ENCODE measurements at places on chromosomes 3 and 15. TPM values are rescaled to one million over a fixed set of nuclear protein-coding genes. Genes with fewer than 3 reads are reported as not detected.
A peak's percentile ranks its signal among the peaks of the same experiment; 100 is the strongest.

GRCh38 chr3:65037861-65038260 is 350.1 kb upstream of the ADAMTS9 start:
- H3K4me1 ChIP-seq: no peaks in the 10 kb centered on the region
- no peak for DNase-seq
- no peaks in the 10 kb centered on the region for H3K36me3 ChIP-seq
- no peak overlapping the region for H3K4me3 ChIP-seq

GRCh38 chr15:72203507-72203837 is 5.9 kb upstream of the GRAMD2A start:
- peaks cover 100% of the 10 kb centered on the region for H3K36me3 ChIP-seq
- no peaks in the 10 kb centered on the region for H3K27me3 ChIP-seq
- no peak overlapping the region for H3K4me3 ChIP-seq
- no peak for DNase-seq
- no peaks in the 10 kb centered on the region for H3K4me1 ChIP-seq

DNA sequence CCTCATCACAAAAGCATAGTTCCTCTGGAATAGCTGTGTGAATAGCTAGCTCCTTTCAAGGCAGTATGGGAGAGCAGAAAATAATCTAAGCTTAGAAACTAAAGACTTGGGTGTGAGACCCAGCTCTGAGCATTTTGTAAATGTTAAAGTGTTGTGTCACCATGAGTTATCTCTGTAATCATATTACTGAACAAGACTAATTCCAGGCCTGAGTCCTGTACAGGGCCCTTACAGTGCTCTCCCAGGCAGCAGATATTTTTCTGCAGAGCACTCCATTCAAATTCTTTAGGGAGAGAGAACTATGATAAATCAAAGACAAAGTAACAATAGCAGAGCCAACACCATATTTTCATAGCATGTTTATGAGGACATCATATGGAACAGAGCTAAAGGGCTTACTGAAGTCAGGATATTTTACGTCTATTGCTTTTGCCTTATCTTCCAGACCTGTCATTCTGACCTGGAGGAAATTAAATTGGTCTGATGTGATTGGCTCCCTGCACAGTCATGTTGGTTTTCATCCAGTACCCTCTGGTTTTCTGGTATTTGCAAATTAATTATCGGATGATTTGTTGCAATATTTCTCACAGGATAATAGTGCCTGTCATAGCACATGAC is 172.6 kb upstream of the PPP2R3A start:
- H3K4me1 ChIP-seq: no peaks in the 10 kb centered on the region
- H3K4me3 ChIP-seq: no peak overlapping the region
- no peaks in the 10 kb centered on the region for H3K36me3 ChIP-seq
- no peak overlapping the region for H3K27ac ChIP-seq

DNA sequence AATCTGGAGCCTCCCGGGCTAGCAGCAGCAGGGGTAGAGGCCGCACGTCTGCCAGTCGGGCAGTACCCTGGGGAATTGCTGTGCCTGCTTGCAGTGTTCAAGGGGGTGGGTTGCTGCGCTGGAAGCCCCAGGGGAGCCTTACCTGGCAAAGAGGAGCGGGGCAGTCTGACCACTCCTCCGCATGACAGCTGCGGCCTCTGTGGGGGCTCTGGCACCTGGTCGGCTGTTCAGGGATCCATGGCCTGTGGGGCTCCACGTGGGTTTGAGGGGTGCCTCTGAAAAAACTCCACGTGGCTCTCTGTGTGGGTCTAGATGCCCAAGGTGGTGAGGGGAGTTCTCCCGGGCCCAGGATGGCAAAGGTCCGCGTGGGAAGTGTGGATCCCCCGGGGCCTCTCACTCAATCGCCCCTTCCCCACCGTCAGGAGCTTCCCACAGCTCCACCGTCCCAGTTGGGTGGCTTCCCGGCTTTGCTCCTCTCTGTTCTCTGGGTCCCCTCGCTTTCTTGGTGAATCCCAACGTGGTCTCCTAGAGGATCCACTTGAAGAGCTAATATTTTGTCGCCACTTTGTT is 184.5 kb downstream of the EFHB start:
- no peak for DNase-seq

GRCh38 chr3:134449277-134449676 is 36.5 kb downstream of the ANAPC13 start:
- no peaks in the 10 kb centered on the region for H3K36me3 ChIP-seq
- H3K4me3 ChIP-seq: no peak overlapping the region
- peak; percentile 57 for DNase-seq
- H3K27ac ChIP-seq: no peak overlapping the region
- H3K27me3 ChIP-seq: no peaks in the 10 kb centered on the region
- no peaks in the 10 kb centered on the region for H3K4me1 ChIP-seq

- H3K4me1 ChIP-seq: peaks cover 59% of the 10 kb centered on the region
- H3K4me3 ChIP-seq: no peak overlapping the region
- peaks cover 14% of the 10 kb centered on the region for H3K36me3 ChIP-seq
- DNase-seq: peak; percentile 69
Observed at GRCh38 chr15:89127054-89127702, 38.9 kb downstream of the ABHD2 start.

GRCh38 chr15:97059281-97059680 is 728.8 kb downstream of the NR2F2 start:
- DNase-seq: no peak
- H3K36me3 ChIP-seq: no peaks in the 10 kb centered on the region
- H3K27ac ChIP-seq: no peak overlapping the region
- H3K27me3 ChIP-seq: no peaks in the 10 kb centered on the region

DNA sequence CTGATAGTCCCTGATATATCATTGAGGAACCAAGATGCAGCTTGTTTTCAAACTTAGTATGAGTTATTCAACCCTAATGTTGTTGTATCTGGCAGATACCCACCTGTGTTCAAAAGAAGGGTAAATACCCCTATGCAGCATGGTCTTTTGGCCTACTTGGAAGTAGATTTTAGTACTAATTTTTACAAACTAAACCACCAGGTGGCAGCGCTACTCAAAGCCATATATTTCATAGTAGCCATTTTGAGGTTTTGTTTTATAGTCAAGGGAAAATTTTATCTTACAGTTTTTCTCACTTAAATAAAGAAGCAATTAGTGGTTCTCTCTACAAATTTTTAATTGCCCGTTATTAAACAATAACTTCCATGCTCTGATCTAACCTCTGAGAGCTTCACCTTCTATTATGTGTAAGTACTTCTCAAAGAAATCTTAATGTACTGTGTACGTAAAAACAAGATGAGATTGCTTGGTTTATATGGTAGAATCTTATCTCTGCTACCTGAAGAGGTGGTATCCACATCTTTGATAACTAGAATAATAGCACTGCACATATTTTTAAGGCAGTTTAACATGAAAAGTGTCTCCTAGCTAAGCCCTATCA is 31.5 kb upstream of the MLF1 start:
- no peaks in the 10 kb centered on the region for H3K4me1 ChIP-seq
- no peak overlapping the region for H3K27ac ChIP-seq
- no peaks in the 10 kb centered on the region for H3K27me3 ChIP-seq
- peak; percentile 58 for DNase-seq
- H3K36me3 ChIP-seq: no peaks in the 10 kb centered on the region
- H3K4me3 ChIP-seq: no peak overlapping the region

DNA sequence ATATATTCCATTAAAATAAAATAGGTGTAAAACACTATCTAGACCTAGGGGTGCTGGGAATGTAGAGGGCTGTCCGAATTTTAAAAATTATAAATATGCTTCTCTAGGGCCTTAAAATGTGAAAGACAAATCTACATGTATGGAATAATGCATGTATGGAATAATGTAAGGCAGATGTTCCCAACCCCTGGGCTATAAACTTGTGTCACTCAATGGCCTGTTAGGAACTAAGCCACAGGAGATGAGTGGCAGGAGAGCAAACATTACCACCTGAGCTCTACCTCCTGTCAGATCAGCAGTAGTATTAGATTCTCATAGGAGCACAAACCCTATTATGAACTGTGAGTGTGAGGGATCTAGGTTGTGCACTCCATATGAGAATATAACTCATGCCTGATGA is 482.6 kb upstream of the TGFBR2 start:
- DNase-seq: no peak
- H3K36me3 ChIP-seq: no peaks in the 10 kb centered on the region
- no peak overlapping the region for H3K4me3 ChIP-seq
- no peaks in the 10 kb centered on the region for H3K4me1 ChIP-seq

DNA sequence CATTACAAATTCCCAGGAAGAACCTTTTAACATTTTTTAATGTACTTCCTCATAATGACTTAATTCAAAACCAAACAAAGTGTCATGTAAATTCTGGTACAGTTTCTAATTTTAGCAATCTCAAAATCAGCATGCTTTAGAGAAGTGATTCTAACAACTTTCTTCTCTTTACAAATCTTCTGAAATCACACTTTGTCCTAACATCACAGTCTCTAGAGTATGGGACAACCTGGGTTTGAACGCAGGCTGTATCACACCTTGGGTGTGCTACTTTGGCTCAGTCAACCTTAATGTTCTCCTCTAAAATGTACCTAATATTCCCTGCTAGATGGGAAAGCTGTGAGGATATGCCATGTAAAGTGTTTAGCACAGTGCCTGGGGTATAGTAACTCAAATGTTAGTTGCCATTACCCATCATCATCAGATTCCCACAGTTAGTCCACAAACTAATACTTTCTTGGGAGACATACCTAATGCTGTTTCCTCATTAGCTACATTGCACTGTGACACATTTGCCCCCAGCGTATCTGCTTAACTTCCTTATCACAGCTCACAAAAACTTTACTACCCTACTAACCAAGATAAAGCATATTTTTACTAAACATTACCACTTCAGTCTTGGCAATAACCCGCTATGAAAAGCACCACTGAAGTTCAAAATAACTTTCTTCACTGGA is 3.1 kb downstream of the TSPAN3 start:
- H3K4me3 ChIP-seq: peak overlapping the region; percentile 86
- no peaks in the 10 kb centered on the region for H3K36me3 ChIP-seq
- DNase-seq: no peak
- no peaks in the 10 kb centered on the region for H3K27me3 ChIP-seq
- H3K27ac ChIP-seq: peak overlapping the region; percentile 98
- peaks cover 67% of the 10 kb centered on the region for H3K4me1 ChIP-seq

DNA sequence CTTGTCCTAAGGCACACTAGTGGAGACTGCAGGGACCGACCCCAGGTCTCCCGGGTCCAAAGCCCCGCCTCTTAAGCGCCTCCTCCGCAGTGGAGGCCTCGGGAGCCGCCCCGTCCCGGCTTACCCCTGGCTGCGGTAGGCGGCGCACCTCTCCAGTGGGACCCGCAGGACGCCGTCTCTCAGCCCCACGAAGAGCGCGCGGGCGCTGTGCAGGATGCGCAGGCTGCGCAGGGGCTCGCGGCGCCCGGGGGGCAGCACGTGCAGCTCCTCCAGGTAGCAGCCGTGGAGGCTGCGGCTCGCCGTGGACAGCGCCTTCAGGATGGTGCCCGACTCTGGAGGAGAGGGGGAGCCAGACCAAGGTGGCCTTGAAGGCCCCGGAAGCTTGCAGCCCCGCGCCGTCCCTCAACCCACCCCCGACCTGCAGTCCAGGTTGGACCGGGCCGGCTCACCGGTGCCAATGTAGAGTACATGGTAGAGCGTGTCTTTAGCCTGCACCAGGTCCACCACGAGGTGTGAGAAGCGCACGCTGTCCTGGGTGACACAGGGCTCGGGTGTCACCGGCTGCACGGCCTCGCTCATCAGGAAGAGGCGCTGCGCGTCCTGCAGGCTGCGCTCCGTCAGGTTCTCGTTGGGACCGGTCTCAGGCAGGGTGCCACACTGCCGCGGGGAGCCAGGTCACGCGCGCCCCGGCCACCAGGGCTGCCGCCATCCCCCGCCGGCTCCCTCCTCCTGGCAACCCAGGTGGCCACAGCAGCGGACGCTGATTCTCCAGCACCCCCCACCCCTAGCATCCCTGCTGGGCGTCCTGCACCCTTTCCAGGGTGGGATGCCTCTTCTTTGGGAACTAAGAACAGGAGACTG is 105.5 kb downstream of the SEMA5B start:
- no peak overlapping the region for H3K27ac ChIP-seq
- no peaks in the 10 kb centered on the region for H3K36me3 ChIP-seq
- H3K27me3 ChIP-seq: peaks cover 52% of the 10 kb centered on the region
- no peak overlapping the region for H3K4me3 ChIP-seq
- no peaks in the 10 kb centered on the region for H3K4me1 ChIP-seq

DNA sequence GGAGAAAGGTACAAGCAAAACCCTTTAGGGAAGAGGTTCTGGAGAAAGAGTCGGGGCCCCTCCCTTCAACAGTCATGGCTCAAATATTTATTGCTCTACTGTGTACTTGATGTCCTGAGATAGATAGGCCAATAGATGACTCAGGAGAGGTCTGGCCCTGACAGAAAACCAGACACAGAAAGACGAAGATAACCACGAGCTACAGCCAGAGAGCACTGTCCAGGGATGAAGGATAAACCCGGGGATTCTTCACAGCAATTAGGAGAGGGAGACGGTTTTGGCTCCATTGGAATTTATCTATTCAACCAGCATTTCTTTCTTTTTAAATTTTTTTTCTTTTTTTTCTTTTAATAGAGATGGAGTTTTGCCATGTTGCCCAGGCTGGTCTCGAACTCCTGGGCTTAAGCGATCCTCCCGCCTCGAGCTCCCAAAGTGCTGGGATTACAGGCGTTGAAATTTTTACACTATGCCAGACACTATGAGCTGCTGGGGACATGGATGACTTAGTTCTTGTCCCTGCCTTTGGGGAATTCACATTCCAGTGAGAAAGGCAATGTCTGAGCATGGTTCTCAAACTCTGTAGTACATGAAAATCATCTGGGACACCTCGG is 4.6 kb upstream of the CIDEC start:
- peaks cover 15% of the 10 kb centered on the region for H3K4me1 ChIP-seq
- H3K36me3 ChIP-seq: no peaks in the 10 kb centered on the region
- peak; percentile 96 for DNase-seq
- H3K27me3 ChIP-seq: no peaks in the 10 kb centered on the region
- peak overlapping the region; percentile 72 for H3K27ac ChIP-seq

DNA sequence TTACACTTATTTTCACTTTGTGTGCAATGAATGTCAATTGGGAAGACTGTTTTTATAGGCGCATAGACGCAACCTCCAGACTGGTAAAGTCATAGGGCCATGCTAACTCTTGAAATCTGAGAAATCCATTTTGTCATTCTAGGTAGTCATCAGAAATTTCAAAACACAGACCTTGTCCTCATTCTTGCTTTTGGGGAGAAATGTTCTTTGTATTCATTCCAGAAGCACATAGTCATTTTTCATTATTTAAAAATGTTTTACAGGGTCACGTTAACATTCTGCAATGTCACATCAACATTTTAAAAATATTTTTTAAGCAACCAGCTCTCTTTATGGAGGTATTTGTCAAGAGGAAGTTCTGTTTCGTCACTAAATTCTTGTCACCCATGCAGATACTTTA is 898.4 kb downstream of the PDCD6IP start:
- no peak overlapping the region for H3K4me3 ChIP-seq
- no peaks in the 10 kb centered on the region for H3K4me1 ChIP-seq
- no peaks in the 10 kb centered on the region for H3K27me3 ChIP-seq
- DNase-seq: no peak
- no peaks in the 10 kb centered on the region for H3K36me3 ChIP-seq

- H3K27me3 ChIP-seq: no peaks in the 10 kb centered on the region
- no peak overlapping the region for H3K4me3 ChIP-seq
- peaks cover 30% of the 10 kb centered on the region for H3K4me1 ChIP-seq
Observed at GRCh38 chr3:29758434-29759322, 477.8 kb downstream of the RBMS3 start.

Gene DUOX1
- not detected for total RNA-seq

Gene NDN
- total RNA-seq: not detected

Gene DPPA2
- not detected for total RNA-seq

Gene NPAP1
- not detected for total RNA-seq

Gene ADGRG7
- total RNA-seq: not detected

Gene RAB27A
- total RNA-seq: 9.4 TPM

Gene SRGAP3
- 9.6 TPM for total RNA-seq

Gene TMCC1
- total RNA-seq: 6.2 TPM

Gene SCG3
- not detected for total RNA-seq

Gene SLC2A2
- not detected for total RNA-seq

Gene EFCC1
- not detected for total RNA-seq

Gene TPRG1
- total RNA-seq: 1.2 TPM

Gene CHRNA3
- not detected for total RNA-seq

Gene SH3GL3
- total RNA-seq: 3.6 TPM

Gene SLC24A5
- total RNA-seq: not detected

Gene MESD
- 21.2 TPM for total RNA-seq

Gene GHRL
- not detected for total RNA-seq
